H9 (cell line): ENCODE measurements at places on chromosomes 3 and 15.

DNA sequence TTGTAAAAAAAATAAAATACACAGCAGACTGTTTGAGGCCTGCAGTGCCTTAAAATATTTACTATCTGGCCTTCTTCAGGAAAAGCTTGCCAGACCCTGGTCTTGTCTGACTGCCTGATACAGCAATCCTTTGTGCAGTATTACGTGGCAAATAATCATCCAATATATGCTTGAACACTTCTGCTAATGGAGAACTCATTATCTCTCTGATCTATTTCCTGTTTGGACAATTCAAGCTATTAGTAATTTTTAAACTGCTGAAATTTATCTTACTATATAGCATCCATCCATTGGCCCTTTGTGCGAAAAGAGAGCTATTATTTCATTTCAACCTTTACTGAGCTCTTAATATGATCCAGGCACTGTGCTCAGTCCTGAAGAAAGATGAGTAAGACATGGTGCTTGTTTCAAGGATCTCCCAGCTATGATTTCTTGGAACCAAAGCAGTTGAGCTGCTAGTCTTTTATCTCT is 15.9 kb downstream of the ATG7 start:
- DNase-seq = no peak

- no peak for DNase-seq
Measured at GRCh38 chr3:135889443-135889842, 76.1 kb upstream of the PPP2R3A start.

DNA sequence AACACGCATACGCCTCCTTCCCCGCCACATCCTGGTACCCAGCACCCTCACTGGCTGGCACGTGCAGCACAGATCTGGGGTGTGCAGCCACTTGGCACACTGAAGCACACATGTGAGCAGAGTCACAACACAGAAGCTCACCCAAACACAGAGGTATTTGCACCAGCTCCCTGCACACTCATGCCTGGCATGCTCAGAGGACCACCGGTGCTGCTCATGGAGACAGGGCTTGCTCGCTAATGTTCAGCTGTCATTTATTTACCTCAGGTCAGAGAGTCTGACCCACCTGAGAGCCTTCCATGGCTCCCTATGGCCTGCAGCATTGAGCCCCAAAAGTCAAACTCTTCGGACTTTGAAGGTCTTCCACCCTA is 70.4 kb downstream of the ADAMTS7 start:
- DNase-seq = no peak

- no peak for DNase-seq
Measured at GRCh38 chr3:28243424-28244106, 2.1 kb downstream of the CMC1 start.

- no peak for DNase-seq
Measured at GRCh38 chr3:166433060-166433459, 595.8 kb upstream of the BCHE start.

DNA sequence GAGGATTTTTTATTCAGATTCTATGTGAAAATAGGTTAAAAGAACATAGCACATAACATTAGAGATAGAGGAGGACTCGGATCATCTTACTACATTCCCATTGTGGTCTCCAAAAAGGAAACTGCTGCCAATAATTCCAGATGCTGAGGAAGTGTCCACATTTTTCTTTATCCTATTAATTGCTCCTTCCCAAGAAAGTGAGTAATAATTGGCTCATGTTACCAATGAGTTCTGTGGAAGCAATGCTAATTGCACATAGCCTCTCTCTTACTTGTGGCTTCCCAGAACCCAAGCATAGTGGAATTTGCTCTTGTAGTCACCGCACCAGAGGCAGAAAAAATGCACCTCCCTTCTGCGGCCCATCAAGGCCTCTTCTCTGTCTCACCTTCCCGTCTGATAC is 208.4 kb downstream of the PLOD2 start:
- no peak for DNase-seq

GRCh38 chr3:172296975-172297332 is 151.3 kb downstream of the GHSR start:
- no peak for DNase-seq

- no peak for DNase-seq
Measured at GRCh38 chr3:29494305-29495036, 213.6 kb downstream of the RBMS3 start.

DNA sequence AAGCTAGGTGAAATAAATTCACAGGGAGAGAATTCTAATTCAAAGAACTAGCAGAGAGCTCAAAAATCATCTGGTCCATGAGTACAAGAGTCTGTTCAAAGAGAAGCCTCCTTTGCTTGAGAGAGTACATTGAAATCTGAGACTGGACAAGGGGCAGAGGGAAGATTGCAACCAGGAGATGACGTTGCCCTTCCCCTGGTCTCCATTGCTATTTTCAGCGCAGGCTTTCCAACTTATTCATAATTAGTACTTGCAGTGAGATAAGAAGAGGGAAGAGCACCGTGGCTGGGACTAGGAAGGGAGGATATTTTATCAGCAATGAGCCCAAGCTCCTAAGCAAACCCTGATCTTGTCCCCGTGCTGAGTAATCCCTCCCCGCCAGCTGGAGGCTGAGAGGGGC is 251.8 kb upstream of the RORA start:
- DNase-seq = no peak
